ENCODE measurements at places on chromosomes 2 and 18. TPM values are rescaled to one million over a fixed set of nuclear protein-coding genes. Genes with fewer than 3 reads are reported as not detected.

The SP5 gene
- total RNA-seq = not detected

The MAP3K20 gene
- 33.2 TPM for total RNA-seq

The TMEFF2 gene
- 0.31 TPM for total RNA-seq

The SP100 gene
- 28.7 TPM for total RNA-seq

The DUSP2 gene
- total RNA-seq = 0.54 TPM

The SLC40A1 gene
- total RNA-seq = 3.4 TPM

Data from A549 treated with CORT108297 at 1 μM for 4 hours (cell line).